ENCODE measurements at places on chromosomes 13 and 19. TPM values are rescaled to one million over a fixed set of nuclear protein-coding genes. Genes with fewer than 3 reads are reported as not detected.
A peak's percentile ranks its signal among the peaks of the same experiment; 100 is the strongest.

DNA sequence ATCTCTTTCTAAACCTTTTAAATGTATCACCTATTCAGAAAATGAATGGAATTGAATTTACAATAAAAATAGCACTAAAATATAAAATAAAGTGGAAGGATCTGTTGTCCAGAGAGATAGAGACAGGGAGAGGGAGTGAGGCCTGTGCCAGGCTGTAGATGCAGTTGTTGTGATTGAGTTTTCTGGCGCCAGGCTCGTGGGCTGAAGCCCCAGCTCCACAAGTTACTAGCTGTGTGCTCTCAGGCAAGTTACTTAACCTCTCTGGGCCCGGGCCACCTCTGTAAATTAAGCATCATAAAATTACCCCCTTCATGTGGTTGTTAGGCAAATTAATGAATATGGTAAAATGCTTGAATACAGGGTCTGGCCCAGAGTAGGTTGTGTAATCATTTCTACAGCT, 52.3 kb upstream of the USP29 start:
- no peak overlapping the region for H3K4me3 ChIP-seq
- H3K4me1 ChIP-seq, result no peaks in the 10 kb centered on the region
- no peak overlapping the region for H3K27ac ChIP-seq
- no peaks in the 10 kb centered on the region for H3K27me3 ChIP-seq

DNA sequence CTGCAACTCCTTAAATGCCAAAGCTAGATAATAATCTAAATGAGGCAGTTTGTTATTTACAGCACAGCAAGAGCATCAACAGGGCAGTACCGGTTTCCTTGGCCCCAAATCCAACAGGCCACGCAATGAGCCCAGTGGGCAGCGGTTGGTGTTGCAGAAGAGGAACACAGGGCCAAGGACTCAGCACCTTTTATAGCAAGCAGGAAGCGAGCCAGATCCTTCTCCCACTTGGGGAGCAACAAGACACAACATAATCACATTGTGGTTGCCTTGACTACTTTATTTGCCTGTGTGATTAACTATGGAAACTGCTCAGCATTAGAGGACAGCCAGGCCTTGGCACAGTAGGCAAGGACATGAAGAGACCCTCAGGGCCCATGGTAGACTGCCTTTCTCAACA, 67.1 kb upstream of the HTR2A start:
- DNase-seq, result no peak
- no peaks in the 10 kb centered on the region for H3K4me1 ChIP-seq
- H3K36me3 ChIP-seq, result no peaks in the 10 kb centered on the region

ZNF726 gene
- total RNA-seq, result 15.9 TPM

DNA sequence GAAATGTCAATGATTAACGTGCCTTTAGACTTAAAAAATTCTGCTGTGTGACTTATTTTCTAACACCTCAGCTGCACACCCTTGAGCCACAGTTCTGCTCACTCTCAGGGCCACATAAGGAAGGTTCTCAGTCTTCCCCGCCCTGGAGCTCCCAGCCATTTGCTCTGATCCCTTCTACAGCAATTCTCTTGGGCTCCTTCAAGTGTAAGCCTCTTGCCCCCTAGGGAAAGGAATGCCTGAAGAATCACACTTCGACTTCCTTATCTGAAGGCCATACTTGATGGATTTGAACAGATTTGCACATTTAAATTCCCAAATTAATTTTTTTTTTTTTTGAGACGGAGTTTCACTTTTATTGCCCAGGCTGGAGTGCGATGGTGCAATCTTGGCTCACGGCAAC, 44.2 kb downstream of the RASA3 start:
- DNase-seq, result no peak
- H3K27me3 ChIP-seq, result no peaks in the 10 kb centered on the region
- peaks cover 43% of the 10 kb centered on the region for H3K36me3 ChIP-seq
- H3K4me3 ChIP-seq, result no peak overlapping the region
- no peak overlapping the region for H3K27ac ChIP-seq

DNA sequence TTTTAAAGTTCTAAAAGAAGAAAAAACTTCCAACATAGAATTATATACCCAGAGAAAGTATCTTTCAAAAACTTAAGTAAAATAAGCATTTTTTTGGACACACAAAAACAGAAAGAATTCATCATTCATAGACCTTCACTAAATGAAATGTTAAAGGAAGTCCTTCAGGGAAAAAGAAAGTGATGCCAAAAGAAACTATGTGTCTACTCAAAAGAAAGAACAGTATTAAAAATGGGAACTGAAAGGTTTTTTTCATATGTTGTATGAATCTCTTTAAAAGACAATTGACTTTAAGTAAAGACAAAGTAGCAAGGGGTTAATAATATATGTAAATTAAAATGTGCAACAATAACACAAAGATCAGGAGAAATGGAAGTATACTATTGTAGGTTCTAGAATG, 96.5 kb downstream of the DHRS12 start:
- no peak overlapping the region for H3K4me3 ChIP-seq
- H3K27ac ChIP-seq, result no peak overlapping the region
- H3K36me3 ChIP-seq, result peaks cover 12% of the 10 kb centered on the region
- DNase-seq, result no peak
- H3K27me3 ChIP-seq, result no peaks in the 10 kb centered on the region
- H3K4me1 ChIP-seq, result no peaks in the 10 kb centered on the region

CLIP3 gene
- 0.12 TPM for total RNA-seq

GRCh38 chr13:61277586-61278276, 137.9 kb downstream of the PCDH20 start:
- H3K27ac ChIP-seq, result no peak overlapping the region
- no peak for DNase-seq
- no peaks in the 10 kb centered on the region for H3K4me1 ChIP-seq
- H3K36me3 ChIP-seq, result no peaks in the 10 kb centered on the region
- no peak overlapping the region for H3K4me3 ChIP-seq

ARL11 gene
- total RNA-seq, result 0.34 TPM

GRCh38 chr13:97231829-97232196, 9.7 kb downstream of the MBNL2 start:
- DNase-seq, result no peak
- H3K27me3 ChIP-seq, result no peaks in the 10 kb centered on the region
- peaks cover 32% of the 10 kb centered on the region for H3K4me1 ChIP-seq
- peaks cover 15% of the 10 kb centered on the region for H3K36me3 ChIP-seq
- no peak overlapping the region for H3K4me3 ChIP-seq

DNA sequence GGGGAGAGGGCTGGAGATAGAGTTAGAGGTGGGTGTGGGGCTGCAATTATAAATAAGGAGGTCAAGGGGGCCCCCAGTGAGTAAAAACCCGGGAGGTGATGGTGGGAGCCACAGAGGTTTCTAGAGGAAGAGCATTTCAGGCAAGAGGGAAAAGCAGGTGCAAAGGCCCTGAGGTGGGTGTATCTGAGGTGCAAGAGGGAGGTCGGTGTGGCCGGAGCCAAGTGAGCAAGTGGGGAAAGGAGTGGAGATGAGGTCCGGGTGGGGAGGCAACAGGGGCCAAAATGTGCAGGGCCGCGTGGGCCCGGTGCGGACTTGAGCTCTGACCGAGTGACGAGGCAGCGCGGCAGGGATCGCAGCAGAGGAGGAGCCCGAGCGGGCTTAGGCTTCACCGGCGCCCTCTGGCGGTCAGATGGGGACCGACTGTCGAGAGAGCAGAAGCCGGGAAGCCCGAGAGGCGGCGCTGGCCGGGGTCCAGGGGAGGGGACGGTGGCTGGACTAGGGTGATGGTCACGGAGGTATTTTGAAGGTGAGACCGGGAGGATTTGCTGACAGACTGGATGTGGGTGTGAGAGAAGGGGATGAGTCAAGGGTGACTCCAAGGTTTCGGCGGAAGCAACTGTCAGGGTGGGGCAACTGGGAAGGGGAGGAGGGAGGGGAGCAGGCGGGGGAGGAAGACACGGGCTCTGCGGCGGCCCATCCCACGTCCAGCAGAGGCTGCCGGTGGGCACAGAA, 17.7 kb upstream of the SPACA4 start:
- no peaks in the 10 kb centered on the region for H3K27me3 ChIP-seq
- H3K4me1 ChIP-seq, result peaks cover 18% of the 10 kb centered on the region
- DNase-seq, result peak; percentile 92
- H3K4me3 ChIP-seq, result peak overlapping the region; percentile 65

SMAD9 gene
- not detected for total RNA-seq

ICAM1 gene
- total RNA-seq, result 46.4 TPM

GRCh38 chr13:40694426-40694825, 28.0 kb upstream of the FOXO1 start:
- no peaks in the 10 kb centered on the region for H3K36me3 ChIP-seq
- no peak for DNase-seq
- no peaks in the 10 kb centered on the region for H3K27me3 ChIP-seq
- H3K4me1 ChIP-seq, result no peaks in the 10 kb centered on the region
- no peak overlapping the region for H3K27ac ChIP-seq

DNA sequence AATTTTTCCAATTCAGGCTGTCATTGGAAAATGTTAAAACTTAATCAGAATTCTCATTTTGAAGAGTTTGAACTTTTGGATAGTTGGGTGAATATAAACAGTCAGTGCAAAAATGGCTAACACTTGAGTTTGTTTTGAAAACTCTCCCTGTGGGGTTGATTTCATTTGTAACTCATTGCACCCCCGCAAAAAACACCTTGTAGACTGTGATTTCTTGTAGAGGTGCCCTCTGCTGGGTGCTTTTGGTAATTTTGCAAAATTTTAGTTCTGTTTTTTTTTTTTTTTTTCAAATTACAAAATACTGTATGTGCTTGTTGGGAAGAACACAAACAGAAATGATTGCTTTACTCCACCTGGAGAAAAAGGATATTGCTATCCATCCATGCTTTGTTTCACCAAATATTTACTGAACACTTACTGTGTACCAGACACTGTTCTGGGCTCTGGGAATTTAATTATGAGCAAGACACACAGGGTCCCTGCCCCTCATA, 28.2 kb upstream of the GPI start:
- no peak overlapping the region for H3K27ac ChIP-seq
- H3K4me1 ChIP-seq, result peaks cover 6% of the 10 kb centered on the region
- H3K36me3 ChIP-seq, result peaks cover 6% of the 10 kb centered on the region
- peak; percentile 51 for DNase-seq

NCR1 gene
- not detected for total RNA-seq

DNA sequence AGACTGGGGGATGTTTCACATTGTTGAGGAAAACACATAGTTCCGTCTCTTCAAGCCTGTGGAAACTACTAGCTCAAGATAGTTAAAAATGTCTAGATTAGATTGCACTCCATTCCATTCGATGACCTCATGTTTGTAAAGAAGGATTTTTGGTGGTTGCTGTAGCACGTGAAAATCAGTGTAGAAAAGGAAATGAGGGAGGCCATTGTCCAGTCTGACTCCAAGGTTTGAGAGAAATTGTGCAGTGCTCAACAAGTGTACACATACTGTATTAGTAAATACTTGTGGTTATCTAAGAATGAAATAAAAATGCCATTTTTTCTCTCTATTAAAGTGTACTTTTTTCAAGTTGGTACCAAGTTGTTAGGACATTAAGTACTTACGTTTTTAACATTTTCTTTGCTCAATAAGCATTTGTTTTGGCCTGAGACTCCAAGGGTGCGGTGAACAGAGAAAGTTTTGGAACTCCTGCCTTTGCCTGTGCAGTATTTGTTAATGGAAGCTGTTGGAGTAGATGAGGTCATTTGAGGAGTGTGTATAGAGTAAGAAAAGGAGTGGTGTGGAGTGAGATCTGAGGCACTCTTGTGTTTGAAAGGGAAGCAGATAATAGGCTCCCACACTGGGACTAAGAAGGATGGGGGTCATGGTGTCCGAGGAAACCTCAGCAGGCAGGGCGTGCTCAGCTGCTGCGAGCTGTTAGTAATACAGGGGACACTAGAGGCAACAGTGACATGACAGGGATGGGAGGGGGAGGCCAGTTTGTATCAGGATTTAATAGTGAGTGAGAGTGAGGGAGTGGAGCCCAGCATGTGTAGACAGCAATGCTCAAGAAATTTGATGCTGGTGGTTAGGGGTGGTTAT, 4.4 kb downstream of the WASF3 start:
- no peak for DNase-seq
- peaks cover 24% of the 10 kb centered on the region for H3K27me3 ChIP-seq
- no peak overlapping the region for H3K27ac ChIP-seq
- H3K4me3 ChIP-seq, result no peak overlapping the region
- no peaks in the 10 kb centered on the region for H3K36me3 ChIP-seq

KLK5 gene
- total RNA-seq, result not detected

DNA sequence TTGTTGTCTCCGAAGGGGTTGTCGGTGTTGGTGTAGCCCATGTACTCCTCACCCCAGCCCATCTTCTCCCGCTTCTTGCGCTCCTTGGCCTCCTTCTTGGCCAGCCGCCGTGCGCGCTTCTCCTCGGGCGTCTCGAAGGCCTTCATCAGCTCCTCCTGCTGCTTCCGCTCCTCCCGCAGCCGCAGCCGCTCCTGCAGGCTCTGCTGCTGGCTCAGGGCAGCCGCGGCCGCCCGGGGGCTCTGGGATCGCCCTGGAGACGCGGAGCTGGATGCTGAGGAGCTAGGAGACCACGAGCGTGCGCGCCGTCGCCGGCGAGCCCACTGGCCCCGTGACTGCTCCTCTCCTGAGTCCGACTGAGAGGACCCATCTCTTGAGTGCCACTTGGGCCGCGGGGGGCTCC, 2.9 kb downstream of the CACTIN start:
- H3K4me1 ChIP-seq, result peaks cover 24% of the 10 kb centered on the region
- H3K27ac ChIP-seq, result no peak overlapping the region
- no peaks in the 10 kb centered on the region for H3K27me3 ChIP-seq
- peaks cover 1% of the 10 kb centered on the region for H3K36me3 ChIP-seq

DNA sequence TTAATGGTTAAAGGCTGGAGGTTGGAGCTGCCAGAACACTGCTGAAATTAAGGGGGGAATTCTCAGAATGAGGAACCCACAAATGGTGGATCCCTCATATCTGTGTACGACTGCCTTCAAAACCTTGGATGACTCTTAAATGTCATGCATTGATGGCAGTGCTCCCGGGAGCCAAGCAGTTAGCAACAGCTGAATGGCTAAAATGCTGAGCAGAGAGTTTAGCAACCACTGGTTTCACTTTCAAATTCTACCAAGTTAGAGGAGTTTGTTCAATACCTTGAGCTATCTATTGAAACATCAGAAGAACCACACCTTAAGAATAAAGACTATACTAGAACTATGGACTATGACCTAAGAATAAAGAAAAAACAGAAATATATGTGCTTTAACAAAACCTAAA, 41.4 kb downstream of the UQCRFS1 start:
- H3K27ac ChIP-seq, result no peak overlapping the region
- H3K4me3 ChIP-seq, result no peak overlapping the region
- no peaks in the 10 kb centered on the region for H3K4me1 ChIP-seq
- H3K36me3 ChIP-seq, result no peaks in the 10 kb centered on the region
- H3K27me3 ChIP-seq, result no peaks in the 10 kb centered on the region

OR10H1 gene
- not detected for total RNA-seq

DNA sequence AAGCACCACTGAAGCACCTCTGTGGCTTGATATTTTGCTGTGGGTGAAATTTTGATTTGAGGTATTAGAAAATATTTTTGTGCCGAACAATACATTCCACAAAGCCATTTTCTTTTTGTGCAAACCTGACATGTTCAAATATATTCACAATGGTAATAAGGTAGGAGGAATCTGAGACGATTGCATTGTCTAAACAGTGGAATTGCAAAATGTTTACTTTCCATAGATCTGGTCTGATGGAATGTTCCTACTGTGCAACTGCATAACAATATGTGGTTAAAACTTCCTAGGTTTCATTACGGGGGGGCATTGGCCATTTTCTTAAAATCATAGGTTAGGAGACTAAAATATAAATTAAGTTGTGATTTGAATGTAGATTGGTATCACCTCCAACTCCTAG, 42.7 kb upstream of the AKAP11 start:
- no peak for DNase-seq
- no peaks in the 10 kb centered on the region for H3K27me3 ChIP-seq
- no peak overlapping the region for H3K27ac ChIP-seq
- peaks cover 21% of the 10 kb centered on the region for H3K36me3 ChIP-seq
- no peak overlapping the region for H3K4me3 ChIP-seq
- no peaks in the 10 kb centered on the region for H3K4me1 ChIP-seq

- H3K36me3 ChIP-seq, result no peaks in the 10 kb centered on the region
- no peak overlapping the region for H3K27ac ChIP-seq
- H3K27me3 ChIP-seq, result no peaks in the 10 kb centered on the region
- H3K4me1 ChIP-seq, result peaks cover 29% of the 10 kb centered on the region
Measured at GRCh38 chr19:12484011-12484370, 625 bp downstream of the ZNF709 start.

TPP2 gene
- total RNA-seq, result 64.7 TPM
